NCI-H1694 treated with DMSO at 0.1 percent for 48 hours (cell line): ENCODE measurements at places on chromosomes 13 and 19.

- no peak for DNase-seq
Observed at GRCh38 chr19:42143341-42144234, 11.3 kb upstream of the POU2F2 start.

GRCh38 chr13:33615436-33615835, 202.5 kb upstream of the RFC3 start:
- DNase-seq = peak; percentile 72

DNA sequence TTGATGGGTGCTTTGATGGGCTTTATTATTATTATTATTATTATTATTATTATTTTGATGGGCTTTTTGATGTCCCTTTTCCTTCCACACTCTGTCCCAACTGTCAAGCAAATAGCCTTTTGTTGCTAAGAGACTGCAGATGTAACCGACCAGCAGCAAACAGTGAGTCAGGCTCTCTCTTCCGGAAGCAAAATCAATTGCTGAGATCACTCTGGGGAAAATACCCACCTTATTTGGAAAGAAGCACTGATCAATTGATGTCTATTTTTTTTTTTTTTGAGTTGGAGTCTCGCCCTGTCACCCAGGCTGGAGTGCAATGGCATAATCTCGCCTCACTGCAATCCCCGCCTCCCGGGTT, 2.9 kb downstream of the LDLR start:
- DNase-seq = no peak

- DNase-seq = peak; percentile 3
Observed at GRCh38 chr13:46893798-46894560, 2.9 kb downstream of the HTR2A start.

GRCh38 chr13:44516771-44517170, 59.4 kb downstream of the TSC22D1 start:
- DNase-seq = no peak

- DNase-seq = no peak
Observed at GRCh38 chr19:6069268-6069791, 41.0 kb downstream of the RFX2 start.

GRCh38 chr13:31949486-31949885, 82.1 kb upstream of the FRY start:
- no peak for DNase-seq

- no peak for DNase-seq
Observed at GRCh38 chr13:48726711-48727110, 73.0 kb downstream of the CYSLTR2 start.

- DNase-seq = no peak
Observed at GRCh38 chr19:16116067-16116466, 4.4 kb downstream of the RAB8A start.

GRCh38 chr13:64551755-64552154, 2678.4 kb downstream of the PCDH9 start:
- DNase-seq = no peak

GRCh38 chr13:75299246-75299645, 182.7 kb downstream of the TBC1D4 start:
- DNase-seq = no peak

GRCh38 chr19:38492181-38492813, 58.8 kb downstream of the RYR1 start:
- no peak for DNase-seq

DNA sequence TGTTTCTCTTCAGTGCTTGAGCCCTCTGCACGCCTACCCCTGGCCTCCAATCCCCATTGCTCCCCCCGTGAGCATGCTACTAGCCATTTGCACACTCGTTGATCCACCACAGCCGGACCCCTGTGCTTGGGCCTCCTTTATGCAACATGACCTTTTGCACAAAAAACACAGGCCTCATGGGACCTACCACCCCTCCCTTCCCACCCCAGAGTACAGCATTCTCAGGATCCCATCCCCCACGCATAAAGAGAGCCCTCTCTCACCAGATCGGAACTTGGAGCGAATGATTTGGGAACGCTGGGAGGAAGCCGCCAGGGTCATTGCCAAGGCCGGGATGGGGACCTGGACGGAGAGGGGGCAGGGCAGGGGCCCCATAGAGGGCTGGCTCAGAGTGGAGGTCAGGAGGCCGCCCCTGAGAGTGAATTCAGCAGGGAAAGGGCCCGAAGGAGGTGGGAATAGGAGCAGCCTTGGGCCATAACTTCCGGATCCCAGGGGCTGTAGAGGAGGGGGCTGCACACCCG, 754 bp downstream of the MAMSTR start:
- no peak for DNase-seq

DNA sequence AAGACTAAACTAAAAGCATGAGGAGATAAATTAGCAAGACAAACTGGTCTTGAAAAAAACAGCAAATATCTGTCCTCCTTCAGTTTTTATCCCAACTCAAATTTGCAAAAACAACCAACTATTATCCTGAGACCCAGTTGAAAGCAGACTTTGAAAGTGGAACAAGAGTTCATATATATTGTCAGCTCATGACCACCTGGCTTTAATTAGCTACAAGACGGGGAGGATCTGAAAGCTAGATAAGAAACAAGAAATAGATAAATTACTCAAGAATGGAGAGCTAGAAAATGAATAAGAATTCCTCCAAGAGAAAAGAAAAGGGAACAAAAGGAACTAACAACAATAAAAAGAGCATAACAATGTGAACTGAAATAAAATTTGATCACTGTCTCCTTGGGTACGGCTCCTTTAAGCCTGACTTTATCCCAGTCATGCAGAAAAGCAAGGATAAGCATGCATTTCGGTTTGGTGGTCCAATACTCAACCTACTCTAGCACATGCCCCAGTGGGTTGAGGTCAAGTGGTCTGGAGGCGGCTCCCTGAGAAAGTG, 246.9 kb downstream of the DCLK1 start:
- DNase-seq = no peak

GRCh38 chr13:46795321-46795720, 1.6 kb downstream of the ESD start:
- no peak for DNase-seq

DNA sequence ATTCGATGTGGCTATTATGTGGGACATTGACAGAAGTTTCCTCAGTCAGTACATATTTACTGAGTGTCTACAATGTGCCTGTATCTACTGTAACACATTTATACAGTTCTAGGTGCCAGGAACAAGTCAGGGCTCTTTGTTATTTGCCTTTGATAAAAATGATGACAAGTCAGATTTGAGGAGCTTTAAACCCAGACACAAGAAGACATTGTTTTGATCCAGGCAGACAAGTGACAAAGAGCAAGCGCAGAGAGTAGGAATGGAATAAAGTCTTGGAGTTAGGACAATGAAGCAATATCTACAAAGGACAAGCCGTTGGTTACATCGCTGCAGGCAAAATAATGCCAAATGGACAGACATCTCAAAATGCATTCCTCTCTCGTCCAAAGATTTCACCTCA, 70.1 kb downstream of the ITGBL1 start:
- no peak for DNase-seq

DNA sequence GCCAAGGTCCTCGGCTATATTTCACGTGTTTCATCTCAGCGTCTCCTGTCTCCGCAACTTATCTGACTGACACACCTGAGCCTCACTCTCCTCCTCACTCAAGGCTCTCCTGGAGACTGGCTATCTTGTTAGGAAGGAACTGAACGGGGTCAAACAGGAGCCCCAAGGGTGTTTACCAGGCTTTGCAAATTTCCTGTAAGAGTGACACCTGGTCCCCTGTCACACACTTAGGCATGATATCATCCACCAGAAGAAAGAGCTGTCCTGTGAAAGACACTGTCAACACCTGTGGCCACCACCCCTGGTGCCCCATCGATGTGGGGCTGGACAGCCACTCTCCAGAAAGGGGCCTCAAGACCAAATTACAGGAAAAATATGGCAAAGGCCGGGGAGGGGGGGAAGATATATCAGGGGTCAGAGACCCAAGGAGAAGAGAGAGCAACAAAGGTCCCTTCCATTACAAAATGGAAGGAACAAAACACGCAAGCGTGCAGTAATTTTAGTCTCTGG, 2.9 kb downstream of the CD70 start:
- DNase-seq = no peak

GRCh38 chr13:41386211-41386610, 71.1 kb upstream of the RGCC start:
- DNase-seq = no peak

DNA sequence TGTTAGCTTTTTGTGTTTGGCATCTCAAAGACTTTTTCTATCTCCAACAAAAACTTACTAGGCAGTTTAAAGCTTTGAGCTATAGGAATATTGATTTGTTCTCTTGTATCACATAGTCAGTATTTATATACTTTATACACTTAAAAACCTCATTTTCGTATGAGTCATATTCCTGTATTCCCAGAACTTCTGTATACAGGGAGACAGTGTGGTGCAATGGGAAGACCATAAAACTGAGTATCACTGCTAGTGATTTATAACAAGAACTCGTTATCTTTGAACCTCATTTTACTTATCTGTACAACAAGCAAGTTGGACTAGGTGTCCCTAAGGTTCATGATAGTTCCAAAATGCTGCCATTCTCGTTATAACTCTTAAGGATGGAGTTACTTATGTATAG, 6.3 kb downstream of the GPR180 start:
- DNase-seq = no peak
